Vagina (tissue), 2 donors: ENCODE measurements at places on chromosomes 11 and 22. TPM values are rescaled to one million over a fixed set of nuclear protein-coding genes. Genes with fewer than 3 reads are reported as not detected.

Gene BTG4
- not detected for total RNA-seq

Gene HDHD5
- 30.0 TPM for total RNA-seq

Gene SEPTIN5
- 67.3 TPM for total RNA-seq

Gene RIC3
- 17.7 TPM for total RNA-seq

Gene DKK3
- total RNA-seq, result 110 TPM

Gene GLB1L2
- 2.0 TPM for total RNA-seq

DNA sequence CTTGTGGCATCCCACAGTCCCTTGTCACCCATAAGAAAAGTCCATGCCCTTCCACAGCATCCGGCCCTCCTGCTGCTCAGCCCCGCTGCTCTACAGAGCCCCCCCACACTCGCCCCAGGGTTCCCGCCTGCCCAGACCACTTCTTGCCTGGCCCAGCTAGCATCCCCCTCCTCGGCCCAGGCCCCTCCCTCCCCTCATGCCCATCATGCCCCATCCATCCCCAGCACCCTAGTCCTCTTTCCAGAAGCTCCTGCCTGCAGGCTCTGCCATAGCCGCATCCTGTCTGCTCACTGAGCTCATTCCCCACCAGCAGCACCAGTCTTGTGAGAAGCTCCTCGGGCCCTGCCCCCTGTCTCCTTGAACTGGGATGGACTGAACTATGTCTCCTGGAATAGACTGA lies 54.4 kb downstream of the LINC01488 start:
- DNase-seq, result no peak

DNA sequence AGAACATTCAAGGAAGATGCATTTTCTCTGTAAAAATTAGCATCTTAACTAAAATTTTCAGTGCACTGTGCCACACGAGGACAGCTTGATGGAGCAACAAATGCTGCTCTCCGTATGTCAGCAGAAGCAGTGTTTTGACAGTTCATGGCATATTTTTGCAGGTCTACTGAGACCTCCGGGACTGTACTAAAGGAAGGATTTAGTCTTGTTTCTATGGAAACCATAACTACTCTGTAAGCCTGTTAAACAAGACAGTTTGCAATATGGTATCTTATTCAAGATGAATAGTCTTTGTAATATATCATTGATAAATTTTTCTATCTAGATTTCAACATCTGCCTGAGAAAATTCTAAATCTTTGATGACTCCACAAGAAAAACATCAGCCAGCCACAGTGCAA lies 184.0 kb upstream of the GUCY1A2 start:
- DNase-seq, result no peak

GRCh38 chr11:9663699-9664275 lies at the start of gene SWAP70:
SWAP70 (plus strand) TSS chr11:9664077; CDS start chr11:9664180, 103 bp downstream.
- DNase-seq, result peak; percentile 93

DNA sequence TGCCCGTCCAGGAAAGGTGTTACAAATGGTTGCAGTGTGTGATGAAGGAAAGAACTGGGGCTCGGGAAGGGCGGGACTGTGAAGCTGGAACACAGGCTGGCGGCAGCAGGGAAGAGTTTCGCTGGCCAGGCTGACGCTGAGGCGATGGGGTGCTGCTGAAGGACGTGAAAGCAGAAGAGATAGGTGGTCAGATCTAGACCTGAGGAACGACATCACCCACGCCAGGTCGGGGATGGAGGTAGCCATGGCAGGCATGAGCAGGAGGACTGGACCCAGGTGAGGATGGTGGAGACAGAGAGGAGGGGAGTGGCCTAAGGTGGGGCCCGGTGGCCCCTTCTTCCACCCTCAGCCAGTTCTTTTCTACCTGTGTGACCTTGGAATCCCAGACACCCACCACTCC lies 9.1 kb downstream of the CDC42EP2 start:
- no peak for DNase-seq

DNA sequence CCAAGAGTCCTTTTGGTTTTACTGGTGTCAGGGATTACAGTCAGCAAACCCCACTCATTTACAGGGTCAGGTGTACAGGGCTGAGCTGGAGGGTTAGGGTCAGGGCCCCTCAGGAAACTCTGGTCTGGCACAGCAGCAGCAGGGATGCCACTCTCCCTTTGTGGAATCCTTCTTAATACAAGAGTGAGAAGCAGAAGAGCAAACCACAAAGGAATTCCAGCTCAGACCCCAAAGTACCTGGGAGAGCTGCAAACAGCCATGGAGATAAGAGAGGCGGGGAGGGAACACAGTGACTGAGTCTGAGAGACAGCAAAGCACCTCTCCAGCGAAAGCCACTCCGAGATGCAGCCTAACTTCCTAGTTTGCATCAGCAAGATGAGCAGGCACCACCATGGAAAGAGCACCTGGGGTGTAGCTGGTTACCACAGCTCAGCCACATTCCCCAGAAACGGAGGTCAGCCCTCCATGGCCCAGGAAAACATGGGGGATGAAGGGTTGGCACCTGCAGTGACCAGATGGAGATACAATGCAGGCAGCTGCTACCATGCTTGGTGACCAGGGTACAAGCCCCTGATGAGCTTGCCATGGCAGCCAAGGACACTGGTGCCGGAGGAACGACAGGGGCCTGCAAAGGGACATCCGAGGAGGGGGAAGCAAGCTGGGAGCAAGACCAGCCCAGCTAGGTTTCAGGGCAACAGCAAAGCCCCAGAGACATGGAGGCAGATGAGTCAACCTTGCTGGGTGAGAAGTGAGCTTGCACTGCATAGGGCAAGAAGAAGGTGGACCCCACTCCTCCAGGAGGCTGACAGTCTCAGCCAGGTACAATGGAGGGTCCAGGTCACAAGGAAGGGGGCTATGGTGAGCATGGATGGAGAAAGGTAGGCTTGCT lies 3.9 kb downstream of the BET1L start:
- DNase-seq, result no peak

DNA sequence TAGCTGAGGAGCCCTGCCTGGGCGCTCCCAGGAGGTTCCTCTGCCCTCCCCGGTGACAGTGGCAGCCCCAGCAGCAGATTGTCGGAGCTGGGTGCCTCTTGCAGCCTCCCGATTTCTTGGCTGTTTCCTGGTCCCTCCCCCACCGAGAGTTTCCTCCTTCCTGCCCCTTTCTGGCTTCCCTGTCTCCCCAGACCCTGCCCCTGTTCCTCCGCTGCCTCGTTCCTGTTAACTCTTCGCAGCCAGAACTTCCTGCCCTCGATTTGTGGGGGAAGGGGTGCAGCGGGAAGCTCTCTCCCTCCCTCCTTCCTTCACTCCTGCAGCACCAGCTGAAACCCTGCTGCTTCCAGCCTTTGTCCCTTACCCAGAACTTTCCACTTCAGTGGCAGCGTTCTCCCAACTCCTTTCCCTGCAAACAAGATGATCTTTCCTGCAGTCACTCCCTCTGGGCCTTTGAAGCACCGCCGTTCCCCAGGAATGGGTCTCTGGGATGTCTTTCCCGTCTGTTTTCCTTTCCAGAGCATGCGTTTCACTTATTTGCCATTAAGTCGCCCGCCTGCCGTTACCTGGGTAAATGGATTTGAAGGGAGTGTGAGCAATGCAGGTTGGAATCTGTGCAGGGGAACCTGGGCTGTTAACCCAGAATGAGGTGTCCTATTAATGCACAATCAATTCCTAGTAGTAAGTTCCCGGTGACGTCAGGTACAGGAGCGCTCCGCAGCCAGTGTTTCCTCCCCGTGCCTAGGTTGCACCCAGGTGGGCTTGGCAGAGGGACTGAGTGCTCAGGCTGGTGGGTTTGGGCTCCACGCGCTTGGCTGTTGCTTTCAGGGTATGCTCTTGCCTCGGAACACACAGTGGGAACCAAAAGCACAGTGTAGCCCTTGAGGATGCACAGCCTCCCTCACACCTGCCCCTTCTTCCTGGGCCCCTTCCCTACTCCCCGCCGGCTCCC lies 4.3 kb downstream of the GRK2 start:
- DNase-seq, result no peak

DNA sequence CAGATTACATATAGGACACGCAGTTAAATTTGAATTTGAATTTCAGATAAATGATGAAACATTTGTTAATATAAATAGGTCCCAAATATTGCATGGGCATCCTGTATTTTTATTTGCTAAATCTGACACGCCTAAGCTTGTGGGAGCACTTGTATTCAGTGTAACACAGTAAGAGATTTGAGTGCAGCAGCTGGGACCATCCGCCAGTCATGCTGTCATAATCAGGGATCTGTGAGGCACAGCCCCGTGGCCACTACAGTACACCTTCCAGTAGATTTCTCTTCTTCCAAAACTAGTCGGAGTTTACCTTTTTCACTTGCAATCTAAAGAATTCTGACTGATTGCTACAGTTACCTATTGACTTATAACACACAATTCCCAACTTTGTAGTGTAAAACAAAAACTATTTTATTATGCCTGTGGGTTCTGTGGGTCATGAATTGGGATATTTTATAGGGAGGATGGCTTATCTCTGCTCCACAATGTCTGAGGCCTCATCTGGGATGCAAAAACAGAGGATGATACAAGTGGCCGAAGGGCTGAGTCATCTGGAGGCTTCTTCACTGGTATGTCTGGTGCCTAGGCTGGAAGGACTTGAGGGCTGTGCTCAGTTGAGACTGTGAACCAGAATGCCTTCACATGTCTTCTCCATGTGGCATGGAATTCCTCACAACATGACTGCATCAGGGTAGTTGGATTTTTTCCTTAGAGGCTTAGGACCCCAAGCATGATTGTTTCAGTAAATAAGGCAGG lies 74.1 kb downstream of the PRSS23 start:
- no peak for DNase-seq

GRCh38 chr22:44473580-44473979 lies 24.5 kb downstream of the RTL6 start:
- no peak for DNase-seq

DNA sequence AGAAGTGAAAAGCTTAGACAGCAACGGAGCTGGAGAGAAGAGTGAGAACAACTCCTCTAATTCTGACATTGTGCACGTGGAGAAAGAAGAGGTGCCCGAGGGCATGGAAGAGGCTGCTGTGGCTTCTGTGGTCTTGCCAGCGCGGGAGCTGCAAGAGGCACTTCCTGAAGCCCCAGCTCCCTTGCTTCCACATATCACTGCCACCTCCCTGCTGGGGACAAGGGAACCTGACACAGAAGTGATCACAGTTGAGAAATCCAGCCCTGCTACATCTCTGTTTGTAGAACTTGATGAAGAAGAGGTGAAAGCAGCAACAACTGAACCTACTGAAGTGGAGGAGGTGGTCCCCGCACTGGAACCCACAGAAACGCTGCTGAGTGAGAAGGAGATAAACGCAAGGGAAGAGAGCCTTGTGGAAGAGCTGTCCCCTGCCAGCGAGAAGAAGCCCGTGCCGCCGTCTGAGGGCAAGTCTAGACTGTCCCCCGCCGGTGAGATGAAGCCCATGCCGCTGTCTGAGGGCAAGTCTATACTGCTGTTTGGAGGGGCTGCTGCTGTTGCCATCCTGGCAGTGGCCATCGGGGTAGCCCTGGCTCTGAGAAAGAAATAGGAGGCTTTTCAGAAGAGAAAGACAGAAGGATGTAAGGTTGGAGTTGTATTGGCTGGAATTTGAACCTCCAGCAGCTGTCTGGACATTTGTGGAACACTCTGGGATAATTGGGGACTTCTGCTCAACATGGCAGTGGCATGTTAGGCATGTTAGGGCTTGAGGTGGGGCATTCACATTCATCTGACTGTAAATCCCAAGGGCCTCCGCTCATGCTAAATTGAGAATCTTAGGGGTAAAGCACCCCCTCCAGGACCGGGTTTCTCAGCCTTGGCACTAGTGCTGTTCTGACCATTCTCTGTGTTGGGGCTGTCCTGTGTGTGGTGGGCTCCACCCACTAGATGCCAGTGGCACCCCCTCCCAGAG lies 47.1 kb downstream of the BID start:
- no peak for DNase-seq

- no peak for DNase-seq
Measured at GRCh38 chr11:66967670-66968425, 7.3 kb upstream of the C11orf86 start.

DNA sequence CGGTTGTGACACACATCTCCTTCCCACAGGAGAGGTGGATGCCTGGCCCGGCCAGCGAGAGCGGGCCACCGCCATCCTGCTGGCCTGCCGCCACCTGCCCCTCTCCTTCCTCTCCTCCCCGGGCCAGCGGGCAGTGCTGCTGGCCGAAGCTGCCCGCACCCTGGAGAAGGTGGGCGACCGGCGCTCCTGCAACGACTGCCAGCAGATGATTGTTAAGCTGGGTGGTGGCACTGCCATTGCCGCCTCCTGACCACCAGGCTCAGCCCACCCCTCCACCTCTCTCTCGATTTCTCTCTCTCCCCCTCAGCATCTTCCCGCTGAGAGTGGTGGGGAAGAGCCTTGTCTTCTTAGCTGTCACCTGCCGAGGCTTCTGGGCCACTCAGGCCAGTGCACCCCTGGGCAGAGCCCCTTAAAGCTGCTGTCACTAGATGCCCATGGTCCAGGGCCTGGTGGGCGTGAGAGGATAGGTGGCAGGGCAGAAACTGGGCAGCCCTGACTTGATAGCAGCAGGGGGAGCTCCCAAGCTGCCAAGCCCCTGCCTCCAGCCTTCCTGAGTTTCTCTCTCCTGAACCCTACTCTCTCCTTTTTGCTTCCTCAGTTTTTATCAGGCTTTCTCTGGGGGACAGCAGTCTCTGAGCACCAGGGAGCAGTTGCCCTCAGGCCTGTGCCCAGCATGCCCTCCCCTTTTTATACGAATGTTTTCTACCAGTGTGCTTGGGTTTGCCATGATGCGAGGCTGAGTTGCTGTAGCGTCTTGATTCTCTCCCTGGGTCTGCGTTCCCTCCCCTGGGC lies 9.3 kb downstream of the SHISA8 start:
- DNase-seq, result no peak

GRCh38 chr22:38924347-38924952 lies 33.0 kb upstream of the APOBEC3A start:
- no peak for DNase-seq

DNA sequence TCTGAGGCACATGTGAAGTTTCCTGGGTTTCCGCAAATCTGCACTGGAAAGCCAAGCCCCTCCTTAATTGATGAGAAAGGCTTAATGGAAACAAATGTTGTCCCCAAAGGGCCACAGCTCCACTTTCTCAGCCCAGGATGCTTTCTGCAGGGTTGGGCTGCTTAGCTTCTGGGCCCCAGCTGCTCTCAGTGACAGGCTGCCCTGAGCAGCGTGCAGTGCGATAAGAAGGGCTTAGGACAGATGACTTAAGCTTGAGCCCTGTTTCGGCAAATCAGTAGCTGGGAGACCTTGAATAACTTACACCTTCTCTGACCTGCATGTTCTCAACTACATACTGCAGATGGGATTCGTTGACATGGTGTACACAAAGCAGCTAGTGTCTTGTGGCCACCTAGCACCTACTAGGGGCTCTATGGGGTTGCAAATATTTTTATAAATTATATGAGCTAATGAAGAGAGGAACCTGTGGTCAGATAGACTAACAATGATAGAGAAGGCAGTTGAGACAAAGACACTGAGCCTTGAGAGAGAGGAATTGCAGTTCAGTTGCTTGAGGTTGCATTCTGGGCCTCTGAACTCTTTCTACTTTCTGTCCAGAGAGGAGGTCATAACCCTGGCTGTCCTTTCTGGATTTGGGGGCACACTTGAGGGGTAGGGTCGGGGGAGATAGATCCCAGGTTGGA lies 11.5 kb downstream of the STX3 start:
- DNase-seq, result no peak
